ENCODE measurements at places on chromosomes 7 and 10.

GRCh38 chr10:124222988-124223710 lies 129.8 kb upstream of the CHST15 start:
- no peak for DNase-seq

DNA sequence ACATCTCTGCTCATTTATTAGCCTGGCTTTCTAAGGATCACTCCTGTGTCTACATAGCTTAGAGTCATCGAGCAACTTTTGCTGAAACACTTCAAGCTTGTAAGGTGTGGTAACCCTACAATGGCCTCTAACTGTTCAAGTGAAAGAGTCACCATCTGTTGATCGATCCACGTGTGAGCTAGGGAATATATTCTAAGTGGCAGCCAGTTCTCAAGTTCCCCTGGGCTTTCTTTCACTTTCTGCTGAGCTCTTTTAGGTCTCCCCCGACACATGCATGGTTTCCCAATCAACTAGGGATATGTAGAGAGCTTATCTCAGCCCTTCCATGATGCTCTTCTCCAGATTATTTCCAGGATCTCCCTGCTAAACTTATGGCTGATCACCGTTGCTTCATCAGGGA lies 15.5 kb downstream of the AOAH start:
- DNase-seq, result no peak

DNA sequence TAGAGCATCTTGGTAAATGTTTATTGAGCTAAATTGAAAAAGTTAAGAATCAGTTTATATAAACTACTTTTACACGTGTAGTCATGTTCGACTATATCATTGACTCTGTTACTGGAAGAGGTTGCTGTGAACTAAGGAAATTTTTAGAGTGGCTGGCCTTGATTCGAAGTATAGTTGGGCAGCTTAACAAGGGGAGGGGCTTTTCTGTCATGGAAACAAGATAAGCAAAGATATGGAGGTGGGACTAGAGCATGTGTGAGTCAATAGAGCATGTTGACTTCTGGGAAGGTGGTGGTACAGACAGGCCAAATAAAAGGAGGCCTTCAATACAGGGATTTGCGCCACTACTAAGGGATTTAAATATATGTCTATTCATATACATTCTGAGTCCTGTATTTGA lies 7.6 kb downstream of the ATP5F1C start:
- DNase-seq, result no peak

DNA sequence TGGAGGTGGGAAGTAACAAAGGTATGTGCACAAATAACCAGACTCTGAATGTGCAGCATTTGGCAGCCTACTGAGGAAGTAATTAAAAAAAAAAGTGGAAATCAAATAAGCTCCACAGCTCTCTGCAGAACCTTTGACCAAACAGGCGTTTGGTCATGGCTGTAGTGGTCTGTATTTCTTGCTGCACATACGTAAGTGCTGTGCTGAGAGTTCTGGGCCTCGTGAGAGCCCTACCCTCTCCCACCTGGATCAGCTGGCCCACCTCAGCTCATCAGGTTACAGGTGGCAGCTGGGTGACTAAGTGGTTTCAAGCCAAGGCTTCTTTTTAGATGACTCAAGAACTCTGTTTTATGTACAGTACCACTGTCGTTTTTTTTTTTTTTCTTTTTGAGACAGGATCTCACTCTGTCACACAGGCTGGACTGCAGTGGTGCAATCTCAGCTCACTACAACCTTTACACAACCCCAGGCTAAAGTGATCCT lies 178.2 kb upstream of the KLF6 start:
- DNase-seq, result no peak

DNA sequence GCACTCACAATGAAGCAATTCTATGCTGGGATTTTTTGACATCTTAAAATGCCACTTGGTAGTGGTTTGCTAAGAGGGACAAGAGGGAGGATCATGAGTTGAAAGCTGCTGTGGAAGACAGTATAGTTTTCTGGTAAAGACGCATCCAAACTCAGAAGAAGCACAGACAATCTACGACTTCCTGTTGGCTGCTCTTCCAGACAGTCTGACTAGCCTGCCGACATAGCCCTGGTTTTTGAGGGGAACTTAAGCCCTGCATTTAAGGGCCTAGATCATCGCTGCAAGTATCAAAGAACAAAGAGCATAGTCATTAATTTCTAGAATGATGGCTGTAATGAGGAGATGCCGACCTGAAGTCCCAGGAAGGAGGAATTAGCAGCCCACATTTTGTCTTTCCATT lies 99.9 kb upstream of the IKZF1 start:
- no peak for DNase-seq

GRCh38 chr10:12922117-12922900 lies 79.2 kb downstream of the CCDC3 start:
- no peak for DNase-seq

GRCh38 chr7:129375141-129375938 lies 58.9 kb upstream of the STRIP2 start:
- DNase-seq, result no peak

DNA sequence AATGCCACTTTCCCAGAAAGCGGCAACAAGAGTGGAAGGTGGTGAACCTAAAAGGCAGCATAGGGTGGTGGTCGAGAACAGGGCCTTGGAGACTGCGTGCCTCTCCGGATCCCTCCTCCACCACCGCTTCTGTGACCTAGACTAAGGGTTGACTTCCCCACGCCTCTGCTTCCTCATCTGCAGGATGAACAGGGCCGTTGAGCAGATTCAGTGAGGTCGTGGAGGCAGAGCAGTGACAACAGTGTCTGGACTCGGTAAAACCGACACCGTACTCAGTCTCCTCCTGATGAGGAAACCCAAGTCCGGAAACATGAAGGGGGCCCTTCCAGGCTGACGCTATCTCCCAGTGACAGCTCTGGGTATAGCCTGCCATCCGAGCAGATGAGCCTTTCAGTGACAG lies 162.6 kb downstream of the CELF2 start:
- no peak for DNase-seq

GRCh38 chr7:75879771-75880184 lies 944 bp downstream of the RHBDD2 start:
- DNase-seq, result no peak

GRCh38 chr10:98246911-98247805 lies 20.8 kb downstream of the LOXL4 start:
- no peak for DNase-seq

DNA sequence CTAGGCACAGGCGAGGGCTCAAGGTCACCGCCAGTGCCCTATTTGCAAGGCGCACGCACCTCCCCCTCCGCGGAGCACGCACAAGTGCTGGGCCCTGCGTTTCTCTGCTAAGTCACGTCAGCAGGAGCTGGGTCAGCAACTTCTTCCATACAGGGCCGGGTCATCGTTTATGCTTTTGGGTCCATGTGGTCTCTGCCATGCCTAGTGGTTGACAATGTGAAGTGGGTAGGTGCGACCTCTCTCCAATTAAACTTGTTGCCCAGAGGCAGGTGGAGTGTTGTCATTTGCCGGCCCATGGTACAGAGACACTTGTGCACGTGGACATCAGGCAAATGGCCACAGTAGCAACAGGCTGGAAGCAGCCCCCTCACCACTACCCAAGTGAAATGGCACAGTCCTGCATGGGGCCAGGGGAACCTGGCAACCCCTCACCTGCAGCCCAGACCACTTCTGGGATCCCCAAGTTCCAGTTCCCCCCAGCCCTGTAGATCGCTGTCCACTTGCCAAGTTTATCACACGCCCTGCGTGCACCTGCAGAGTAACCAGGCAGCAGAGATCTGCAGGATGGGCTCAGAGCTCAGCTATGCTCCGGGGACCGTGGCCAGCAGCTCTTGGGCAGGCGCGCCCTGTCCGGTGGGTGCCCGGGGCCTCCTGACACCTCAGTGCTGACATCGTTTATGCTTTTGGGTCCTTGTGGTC lies 86.1 kb upstream of the PPP2R2D start:
- DNase-seq, result no peak

GRCh38 chr7:195010-195829 lies 2.8 kb downstream of the FAM20C start:
- DNase-seq, result peak; percentile 36

- DNase-seq, result no peak
Measured at GRCh38 chr10:92756201-92757065, 66.7 kb downstream of the HHEX start.

GRCh38 chr10:45155784-45156183 lies 155.1 kb downstream of the ZNF22 start:
- DNase-seq, result no peak

DNA sequence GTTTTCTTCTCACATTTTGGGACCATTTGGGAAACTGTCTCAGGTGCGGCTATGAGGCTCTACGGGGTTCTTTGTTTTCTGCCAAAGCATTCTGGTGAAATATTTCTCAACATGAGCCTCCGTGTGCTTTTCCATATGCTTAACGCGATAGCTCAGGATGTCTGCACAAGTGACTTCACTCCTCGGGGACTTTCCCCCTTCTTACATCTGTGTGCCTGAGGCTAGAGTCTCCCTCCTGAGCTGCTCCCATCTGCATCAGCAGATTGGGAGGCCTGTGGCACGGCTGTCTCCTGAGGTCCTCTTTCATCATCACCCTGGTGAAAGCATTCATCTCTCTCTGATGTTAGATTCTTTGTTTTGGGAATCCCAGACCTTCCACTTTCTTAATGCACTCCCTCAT lies 1190.9 kb downstream of the TYW1 start:
- no peak for DNase-seq

DNA sequence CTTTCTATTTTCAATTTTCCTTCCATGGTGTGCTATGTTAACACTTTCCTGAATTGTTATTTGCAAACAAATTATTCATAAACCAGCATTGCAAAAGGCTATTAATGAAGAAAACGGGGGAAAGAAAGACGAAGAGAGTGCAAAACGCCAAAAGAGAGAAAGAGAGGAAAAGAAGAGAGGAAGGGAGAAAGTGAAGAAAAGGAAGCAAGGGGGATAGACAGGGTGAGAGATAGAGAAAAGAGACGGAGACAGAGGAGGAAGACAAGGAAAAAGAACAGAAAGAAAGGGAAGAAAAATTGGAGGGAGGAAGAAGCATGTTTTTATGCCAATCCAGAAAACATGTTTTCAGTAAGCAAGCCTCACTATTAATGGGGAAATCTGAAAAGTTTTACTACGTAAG lies 310.6 kb downstream of the TFEC start:
- DNase-seq, result no peak

DNA sequence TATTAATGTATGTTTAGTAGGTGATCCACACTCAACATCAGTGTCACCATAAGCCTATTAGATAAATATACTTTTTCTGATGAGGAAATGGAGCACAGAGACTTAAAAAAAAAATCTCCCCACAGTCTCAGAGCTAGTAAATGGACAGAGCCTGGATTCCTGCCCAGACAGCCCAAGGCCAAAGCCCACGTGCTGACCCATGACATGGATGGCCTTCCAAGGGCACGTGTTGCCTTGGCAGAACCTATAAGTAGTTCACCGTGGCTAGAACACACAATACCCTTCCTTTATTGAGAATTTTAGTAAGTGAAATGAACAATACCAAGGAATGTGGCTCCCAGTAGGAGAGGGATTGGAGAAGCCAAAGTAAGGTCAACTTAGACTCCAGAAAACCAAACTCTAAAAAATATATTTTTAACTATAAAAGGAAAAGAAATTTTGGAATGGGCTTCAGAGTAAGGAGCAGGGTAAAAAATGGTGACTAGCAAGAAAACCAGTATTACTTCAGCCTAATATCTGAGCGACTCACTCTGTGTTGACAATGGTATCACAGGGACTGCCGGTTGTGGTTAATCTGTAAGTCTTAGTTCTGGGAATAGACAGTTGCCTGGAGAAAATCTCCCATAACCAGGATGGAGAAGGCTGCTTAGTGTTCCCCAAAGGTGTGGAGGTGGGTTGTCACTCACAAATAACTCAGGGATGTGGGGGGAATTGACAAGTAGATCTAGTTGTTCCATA lies 223.0 kb downstream of the SORCS1 start:
- DNase-seq, result no peak

DNA sequence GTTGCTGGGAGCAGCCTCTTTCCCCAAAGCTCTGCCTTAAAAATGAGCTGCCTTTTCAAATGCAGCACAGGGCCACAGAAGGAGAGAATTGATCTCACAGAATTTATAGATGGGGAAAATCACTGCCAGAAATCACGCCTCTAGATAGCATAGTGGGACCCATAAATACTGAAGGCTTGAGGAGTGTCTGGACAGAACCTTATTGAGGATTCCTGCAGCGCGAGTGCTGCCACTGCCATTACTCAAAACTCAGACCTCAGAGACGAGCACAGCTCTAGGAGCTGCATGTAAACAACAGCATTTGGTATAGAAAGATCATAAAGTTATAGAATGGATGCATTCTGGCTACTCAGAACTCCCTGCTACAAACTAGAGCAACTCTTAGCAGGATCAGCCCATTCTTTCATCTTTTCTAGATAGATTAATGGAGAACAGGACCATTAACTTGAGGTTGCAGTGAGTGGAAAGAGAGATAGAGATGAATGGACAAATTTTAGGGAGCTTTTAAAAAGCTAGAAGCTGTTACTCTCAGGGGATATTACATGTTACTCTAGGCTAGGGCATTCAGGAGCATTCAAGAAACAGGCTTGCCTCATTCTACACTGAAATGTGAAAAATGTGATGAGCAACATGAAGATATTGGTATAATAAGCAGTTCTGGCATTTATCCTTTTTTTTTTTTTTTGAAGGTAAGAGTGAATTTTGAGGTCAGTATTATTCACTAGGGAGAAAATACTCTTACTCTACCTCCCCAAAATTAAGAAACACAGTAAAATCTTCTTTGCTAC lies 267.2 kb upstream of the SLC26A5 start:
- DNase-seq, result no peak

DNA sequence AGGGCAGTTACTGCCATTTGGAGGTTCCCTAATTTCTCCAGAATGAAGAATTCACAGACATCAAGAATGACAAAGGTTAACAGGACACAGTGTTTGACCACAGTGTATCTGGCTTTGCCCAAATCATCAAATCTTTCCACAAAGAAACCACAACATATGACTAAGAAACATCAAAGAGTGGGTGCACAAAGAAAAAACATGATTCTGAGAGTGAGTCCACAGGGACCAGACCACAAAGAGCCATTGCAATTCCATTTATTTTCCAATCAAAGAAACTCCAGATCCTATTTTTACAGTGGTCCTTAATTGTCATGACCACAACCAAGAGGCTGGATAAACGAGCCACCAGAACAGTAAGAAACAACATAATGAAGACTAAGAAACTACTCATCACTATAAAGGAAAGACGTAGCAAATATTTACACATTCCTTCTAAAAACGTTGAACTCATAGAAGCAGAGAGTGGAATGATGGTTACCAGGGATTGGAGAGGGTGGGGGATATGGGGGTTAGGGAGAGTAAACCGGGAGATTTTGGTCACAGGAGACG lies 286.5 kb downstream of the DOCK4 start:
- no peak for DNase-seq

GRCh38 chr7:155724327-155725005 lies 80.0 kb downstream of the RBM33 start:
- no peak for DNase-seq

DNA sequence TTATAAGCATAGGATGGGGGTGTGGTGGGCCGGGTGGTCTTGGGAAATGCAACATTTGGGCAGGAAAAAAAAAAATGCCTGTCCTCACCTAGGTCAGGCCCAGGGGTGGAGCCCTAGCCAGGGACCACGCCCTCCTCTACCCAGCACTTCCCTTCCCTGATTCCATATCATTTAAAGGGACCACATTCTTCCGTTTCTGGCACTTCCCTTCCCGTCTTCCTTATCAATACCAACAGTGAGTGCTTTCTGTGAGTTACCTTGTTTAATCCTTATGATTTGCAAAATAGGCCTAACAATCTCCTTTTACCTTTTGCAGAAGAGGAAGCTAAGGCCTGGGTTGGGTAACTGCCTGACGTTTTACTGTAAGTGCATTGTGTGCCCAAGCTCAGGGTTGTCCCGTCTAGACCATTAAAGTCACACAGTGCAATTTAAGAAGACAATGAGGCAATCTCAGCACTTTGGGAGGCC lies 16.7 kb upstream of the C10orf95 start:
- no peak for DNase-seq

Data from GM04504 (cell line).